Pericardium fibroblast (primary cell): ENCODE measurements at places on chromosomes 13 and 19. TPM values are rescaled to one million over a fixed set of nuclear protein-coding genes. Genes with fewer than 3 reads are reported as not detected.

The ZFP28 gene
- 7.0 and 11.1 TPM in 2 replicates for total RNA-seq

The RXFP2 gene
- total RNA-seq = not detected in 2 replicates

The CGB5 gene
- total RNA-seq = not detected in 2 replicates

The GIPC3 gene
- 0.12 and 0.34 TPM in 2 replicates for total RNA-seq

The C1QTNF9 gene
- total RNA-seq = not detected in 2 replicates

The NLRP11 gene
- not detected in 2 replicates for total RNA-seq
